ENCODE measurements at places on chromosomes 5 and 9.

GRCh38 chr9:16143310-16143709 is 590.5 kb downstream of the CCDC171 start:
- no peak for DNase-seq

DNA sequence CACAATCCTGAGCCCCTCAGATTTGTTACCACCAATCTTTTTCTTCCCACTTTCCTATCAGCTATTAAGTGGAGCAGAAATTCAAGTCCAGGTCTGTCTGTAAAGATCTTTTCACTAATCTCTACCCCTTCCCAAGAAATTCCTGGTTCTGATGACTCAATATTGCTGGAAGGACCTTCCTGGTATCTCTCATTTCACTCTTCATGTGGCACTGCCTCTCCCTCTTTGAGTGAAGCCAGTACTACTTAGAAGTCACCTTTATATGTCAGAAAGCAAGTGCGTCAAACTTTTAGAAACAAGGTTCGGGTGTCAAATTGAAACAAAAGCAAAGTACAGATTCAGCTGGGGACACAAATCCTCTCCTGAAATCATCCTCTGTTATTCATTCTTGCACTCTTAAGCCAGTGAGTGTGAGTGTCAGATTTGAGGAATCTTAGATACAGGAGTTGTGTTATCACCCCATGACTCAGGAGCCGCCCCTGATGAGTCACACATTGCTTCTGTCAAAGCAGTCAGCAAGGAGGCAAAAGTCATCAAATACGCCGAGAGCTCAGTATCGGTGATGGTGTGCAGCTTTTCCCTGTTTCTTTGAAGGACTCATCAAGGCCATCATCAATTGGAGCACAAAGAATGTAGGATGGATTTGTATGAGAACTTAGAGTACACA is 313.0 kb downstream of the CETN3 start:
- peak; percentile 20 for DNase-seq

- DNase-seq: no peak
Observed at GRCh38 chr5:97847920-97848631, 665.0 kb upstream of the RIOK2 start.

GRCh38 chr9:134710901-134711300 is 69.3 kb downstream of the COL5A1 start:
- DNase-seq: no peak

DNA sequence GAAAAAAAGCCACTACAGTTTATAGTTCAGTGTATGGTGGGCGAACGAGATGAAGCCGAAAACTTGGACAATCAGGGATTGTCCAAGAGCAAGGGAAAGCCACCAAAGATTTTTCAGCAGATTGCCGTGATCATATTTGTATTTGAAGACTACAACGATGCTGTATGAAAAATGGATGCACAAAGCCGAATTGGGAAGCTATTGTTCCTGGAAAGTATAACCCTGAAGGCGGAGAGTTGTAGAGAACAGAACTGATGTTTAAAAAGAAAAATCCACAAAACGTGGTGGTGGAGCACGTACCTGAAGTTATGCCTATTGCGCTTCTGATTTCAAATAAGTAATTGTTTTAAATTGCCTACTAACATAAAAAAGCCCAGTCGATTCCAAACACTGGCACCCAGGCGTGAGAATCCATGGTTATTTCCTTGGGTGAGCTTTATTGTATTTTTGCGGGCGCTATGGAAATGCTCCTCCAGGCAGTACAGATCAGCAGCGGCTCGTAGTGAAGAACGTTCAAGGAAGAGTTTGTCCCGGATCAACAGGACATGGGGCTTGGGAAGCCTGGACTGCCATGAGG is 772 bp upstream of the TARS1 start:
- DNase-seq: peak; percentile 27

DNA sequence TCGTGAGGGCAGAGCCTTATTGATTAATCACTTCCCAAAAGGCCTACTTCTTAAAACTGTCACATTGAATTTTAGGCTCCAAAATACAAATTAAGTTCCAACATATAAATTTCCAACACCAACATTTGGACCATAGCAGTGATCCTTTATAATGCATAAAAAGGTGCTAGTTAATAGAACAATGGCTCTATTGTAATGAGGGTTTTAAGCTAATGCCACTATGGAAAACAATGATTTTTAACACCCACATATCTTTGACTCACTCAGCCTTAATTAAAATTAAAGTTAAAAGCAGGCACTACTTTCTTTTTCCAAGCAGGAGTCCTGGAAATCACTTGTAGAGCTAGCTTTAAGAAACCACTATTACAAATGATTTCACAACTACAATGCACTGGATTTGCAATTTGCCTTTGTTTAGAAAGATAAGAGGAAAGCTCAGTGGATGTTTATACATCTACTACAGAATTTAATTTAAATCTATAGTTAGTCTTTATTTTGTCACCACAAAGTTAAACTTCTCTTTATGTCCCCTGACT is 41.8 kb downstream of the DPYSL3 start:
- no peak for DNase-seq

DNA sequence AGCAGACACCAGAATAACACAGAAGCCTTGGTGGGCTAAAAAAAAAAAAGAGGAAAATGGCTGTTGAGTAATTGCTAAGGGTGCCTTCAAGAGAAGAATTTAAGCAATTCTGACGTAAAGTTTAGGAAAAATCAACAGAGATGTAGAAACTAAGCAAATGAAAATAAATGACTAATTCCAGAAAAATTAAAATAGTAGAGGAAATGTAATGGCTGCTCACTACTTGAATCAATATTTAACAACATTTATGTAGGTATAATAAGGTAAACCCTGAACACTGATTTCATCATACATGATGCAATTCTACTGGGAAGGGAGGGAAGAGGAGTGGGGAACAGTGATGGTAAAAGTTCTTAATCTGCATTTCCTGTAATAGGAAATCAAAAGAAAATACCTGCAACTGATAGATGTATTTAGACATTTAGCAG is 41.4 kb downstream of the PUM3 start:
- no peak for DNase-seq

GRCh38 chr5:119578937-119579336 is 50.4 kb upstream of the FAM170A start:
- DNase-seq: peak; percentile 73

GRCh38 chr9:136686794-136687711 is at the start of gene AGPAT2:
AGPAT2 (minus strand) TSS chr9:136687457; CDS start chr9:136687357, 100 bp downstream.
- peak; percentile 86 for DNase-seq

DNA sequence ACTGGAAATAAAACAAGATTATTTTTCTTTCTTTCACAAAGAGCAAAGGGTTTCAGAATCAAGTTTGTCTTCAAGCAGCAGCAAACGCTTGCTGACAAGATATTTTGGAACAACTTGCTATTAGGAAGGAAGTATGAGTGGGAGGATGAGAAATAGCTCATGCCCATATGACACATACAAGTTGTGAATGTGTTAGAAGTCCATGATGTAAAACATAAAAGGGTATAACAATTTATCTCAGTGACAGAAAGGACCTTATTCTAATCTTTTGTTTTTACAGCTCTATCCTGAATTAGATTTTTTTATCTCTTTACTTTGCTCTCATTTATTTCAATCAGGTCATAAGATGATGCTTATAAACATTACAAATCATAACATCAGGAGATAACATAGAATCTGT is 516.6 kb upstream of the MEF2C start:
- no peak for DNase-seq

DNA sequence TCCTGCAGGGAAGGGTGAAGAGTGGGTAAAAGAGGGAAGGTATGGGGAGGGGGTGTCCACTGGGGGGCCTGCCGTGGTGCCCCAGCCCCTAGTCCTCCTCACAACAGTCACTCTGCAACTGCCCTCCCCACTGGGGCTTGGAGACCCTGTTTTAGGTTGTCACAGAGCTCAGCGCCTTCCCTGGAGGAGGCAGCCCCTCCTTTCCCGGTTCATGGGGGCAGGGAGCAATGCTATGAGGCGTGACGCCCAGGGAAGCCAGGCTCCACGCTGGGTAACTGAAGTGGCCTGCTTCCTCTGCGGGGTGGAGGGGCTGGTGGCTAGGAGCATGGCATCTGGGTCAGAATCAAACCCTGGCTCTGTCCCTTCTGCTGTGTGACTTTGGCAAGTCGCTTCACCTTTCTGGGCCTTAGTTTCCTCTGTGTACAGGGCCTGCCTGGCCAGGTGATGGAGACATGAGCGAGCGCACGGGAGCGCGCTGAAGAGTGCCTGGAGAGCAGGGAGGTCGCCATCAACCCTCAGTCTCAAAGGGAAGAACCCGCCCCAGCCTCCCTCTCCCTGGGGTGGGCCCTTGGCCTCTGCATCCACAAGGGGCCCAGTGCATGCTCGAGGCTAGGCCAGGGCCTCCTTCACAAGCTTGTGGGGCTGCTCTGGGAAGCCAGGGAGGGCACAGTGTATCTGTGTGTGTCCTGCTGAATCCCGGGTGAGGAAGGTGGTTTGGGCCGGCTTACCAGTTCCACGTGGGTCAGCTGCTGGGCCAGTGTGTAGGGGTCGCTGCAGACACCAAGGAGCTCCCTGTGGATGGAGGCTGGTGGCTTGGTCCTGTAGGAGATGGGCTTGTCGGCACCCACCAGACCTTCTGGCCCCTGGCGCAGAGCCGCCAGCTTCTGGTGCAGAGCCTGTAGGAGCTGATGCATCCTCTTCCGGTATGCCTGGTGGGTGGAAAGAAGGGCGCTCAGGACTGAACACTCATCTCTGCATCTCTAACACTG is 56.4 kb upstream of the RNF130 start:
- no peak for DNase-seq

GRCh38 chr5:33372721-33373472 is 67.9 kb upstream of the TARS1 start:
- no peak for DNase-seq

DNA sequence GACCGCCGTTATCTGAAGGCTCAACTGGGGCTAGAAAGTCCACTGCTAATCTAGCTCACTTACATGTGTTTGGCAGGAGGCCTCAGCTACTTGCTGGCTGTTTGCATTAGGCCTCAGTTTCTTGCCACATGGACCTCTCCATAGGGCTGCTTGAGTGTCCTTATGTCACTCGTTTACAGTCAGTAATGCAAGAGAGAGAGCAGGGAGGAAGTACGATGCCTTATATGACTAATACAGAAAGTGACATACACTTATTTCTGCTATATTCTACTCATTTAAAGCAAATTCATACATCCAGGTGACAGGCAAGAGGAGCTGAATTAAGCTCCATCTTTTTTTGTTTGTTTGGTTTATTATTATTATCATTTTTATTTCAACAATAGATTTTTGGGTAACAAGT is 179.6 kb downstream of the LURAP1L start:
- no peak for DNase-seq

DNA sequence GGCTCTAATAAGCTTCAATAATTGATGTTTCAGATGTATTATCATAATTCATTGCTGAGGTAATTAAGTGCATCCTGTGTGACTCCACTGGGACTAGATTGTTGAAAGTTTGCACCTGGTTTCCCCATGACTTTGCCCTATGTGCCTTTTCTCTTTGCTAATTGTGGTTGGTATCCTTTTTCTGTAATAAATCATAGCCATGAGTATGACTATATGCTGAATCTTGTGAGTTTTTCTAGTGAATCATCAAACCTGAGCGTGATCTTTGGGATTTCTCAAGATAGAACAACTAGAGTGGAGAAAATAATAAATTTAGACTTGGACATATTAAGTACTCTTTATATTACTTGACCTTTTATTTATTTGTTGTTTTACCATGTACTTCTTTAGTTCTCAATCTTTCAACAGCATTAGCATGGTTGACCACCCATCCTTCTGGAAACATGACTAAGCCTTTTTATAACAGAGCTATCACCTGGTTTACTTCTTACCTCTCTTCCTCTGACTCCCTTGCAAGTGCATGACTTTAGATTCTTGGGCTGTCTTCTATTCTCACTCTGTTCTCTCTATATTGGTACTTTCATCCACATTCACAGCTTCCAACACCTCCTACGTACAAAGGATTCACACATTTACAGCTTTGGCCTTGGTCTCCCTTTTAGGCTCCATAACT is 239.6 kb upstream of the TAS2R1 start:
- no peak for DNase-seq

DNA sequence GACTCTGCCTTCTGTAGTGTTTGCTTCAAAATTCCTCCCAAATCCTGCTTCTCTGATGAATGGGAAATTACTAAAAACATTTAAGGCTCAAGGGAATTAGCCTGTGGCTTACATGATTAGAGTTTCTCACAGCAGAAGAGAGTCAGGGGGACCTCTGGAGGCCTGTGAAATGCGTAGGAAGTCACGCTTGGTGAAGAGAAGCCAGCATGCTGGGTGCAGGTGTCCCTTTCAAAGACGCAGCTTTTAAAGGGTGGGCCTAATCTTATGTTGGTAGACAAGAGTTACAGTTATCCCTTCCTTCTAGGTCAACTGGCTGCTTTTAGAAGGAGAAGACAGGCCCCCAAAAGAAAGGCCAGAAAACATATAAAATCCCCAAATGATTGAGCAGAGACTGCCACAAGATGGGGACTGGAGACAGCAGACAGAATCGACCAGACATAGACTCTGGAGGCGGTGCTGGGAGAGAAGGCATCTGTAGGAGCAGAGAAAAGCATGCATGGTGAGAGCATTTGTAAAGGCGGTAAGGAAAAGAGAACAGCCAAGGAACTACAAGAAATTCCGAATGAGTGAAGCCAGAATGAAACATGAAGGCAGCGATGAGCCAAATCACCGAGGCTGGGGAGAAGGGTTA is 42.3 kb downstream of the B4GALT1 start:
- DNase-seq: no peak

DNA sequence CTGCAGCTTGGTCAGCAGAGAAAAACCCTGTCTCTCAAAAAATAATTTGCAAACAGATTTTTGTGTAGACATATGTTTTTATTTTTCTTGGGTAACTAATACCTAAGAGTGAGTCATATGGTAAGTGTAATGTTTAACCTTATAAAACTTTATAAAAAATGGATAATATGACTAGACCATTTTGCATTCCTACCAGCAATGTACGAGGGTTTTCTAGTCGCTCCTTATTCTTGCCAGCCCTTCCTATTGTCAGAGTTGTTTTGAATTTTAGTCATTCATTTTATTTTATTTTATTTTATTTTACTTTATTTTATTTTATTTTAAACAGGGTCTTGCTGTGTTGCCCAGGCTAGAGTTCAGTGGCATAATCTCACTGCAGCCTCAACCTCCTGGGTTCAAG is 37.8 kb downstream of the RABGAP1 start:
- no peak for DNase-seq

GRCh38 chr9:14351221-14351836 is 37.4 kb upstream of the NFIB start:
- no peak for DNase-seq

- DNase-seq: no peak
Observed at GRCh38 chr9:26789959-26790358, 102.6 kb downstream of the CAAP1 start.

DNA sequence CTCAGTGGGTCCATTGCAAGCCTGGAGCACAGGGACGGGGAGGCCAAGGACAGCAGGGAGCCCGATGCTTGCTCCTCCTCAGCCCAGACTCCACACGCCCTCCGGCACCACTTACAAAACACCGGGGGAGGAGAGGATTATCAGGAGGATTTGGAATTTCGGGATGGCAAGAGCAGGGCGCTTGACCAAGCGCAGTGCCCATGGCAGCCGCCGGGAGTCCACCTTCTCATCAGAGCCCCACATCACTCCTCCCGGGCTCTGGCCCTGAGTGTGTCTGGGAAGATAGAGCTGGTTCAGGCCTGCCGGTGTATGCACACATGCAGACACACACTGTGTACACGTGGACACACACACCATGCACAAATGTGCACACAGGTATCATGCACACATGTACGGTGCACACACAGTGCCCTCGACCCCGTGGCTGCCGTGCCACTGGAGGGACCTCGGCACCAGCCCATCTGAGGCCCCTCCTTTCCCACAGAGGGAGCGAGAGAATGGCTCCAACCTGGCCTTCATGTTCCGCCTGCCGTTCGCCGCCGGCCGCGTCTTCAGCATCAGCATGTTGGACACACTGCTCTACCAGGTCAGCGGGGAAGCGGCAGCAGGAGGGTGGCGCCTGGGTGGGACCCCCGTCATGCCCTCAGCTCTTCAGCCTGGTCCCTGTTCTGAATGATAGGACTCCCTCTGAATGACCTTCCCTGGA is 81.7 kb downstream of the KCNT1 start:
- DNase-seq: no peak

Data from SW480 (cell line).